ENCODE measurements at places on chromosomes 5 and 9.
A peak's percentile ranks its signal among the peaks of the same experiment; 100 is the strongest.

- DNase-seq: no peak
These were observed 163.7 kb upstream of the KIF2A start for GRCh38 chr5:62142351-62142750.

GRCh38 chr5:124402144-124402581, 344.3 kb downstream of the ZNF608 start:
- DNase-seq: no peak

- no peak for DNase-seq
These were observed 73.6 kb downstream of the TLR4 start for GRCh38 chr9:117777823-117778222.

DNA sequence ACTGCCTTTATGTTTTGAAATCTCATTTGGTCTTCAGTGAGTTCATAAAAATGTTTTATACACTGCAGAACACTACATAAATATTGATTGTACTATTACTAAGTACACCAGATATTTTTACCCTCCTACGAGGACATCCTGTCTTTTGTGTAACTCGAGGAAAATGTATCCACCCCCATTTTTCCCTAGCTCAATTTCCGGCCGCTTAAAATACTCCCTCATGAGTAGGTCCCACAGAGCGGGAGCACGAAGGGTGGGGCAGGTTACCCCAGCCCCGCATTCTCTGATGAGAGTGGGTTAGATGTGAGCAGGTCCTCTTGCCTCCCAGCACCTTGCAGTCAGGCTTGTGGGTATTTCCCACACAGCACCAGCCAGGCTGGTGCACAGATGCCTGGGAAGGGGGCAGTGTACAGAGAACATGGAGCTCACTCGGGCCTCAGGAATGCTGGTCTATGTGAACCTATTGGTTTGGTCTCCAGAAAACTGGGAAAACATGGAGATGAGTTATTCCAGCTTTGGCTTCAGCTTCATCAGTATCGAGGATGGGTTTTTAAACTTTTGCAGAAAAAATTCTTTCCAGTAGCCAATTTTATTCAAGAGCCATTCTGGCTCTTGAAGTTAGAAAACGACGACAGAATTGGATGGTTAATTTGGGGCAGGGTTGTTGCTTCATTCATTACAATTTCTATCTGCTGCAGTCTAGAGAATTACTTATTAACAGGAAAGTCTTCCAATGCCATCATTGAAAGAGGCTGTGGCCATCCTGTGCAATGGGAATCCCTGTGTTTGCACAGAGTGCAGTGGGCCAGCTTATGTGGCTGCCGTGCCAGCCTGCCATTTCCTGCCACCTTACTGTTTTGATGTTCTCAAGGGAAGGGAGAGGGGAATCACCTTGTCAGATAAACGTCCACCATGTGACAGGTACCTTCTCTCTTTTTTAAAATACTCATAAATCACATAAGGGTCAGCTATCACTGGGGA, 73.2 kb downstream of the WDR41 start:
- no peak for DNase-seq

- no peak for DNase-seq
These were observed 882 bp downstream of the CERCAM start for GRCh38 chr9:128421482-128421996.

- DNase-seq: no peak
These were observed 6.6 kb upstream of the WWC1 start for GRCh38 chr5:168284809-168285208.

DNA sequence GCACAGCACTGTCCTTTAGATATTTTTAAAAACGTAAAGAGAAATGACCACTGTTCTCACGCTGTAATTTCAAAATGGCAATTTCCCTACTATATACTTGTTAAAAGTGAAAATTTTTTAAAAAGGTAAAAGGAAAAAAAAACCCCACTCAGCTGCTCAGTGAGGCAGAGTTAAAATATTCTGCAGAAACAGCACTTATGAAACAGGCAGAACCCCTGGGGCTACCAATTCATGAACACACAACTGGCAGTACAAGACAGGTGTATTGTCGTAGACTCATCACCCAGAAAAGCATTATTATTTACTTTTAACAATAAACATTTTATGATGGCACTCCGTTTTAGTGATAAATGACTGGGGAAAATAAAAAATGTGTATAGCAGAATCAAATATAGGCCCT, 1.5 kb upstream of the RASGRF2 start:
- no peak for DNase-seq

- DNase-seq: no peak
These were observed 681 bp upstream of the LHFPL2 start for GRCh38 chr5:78649211-78649695.

DNA sequence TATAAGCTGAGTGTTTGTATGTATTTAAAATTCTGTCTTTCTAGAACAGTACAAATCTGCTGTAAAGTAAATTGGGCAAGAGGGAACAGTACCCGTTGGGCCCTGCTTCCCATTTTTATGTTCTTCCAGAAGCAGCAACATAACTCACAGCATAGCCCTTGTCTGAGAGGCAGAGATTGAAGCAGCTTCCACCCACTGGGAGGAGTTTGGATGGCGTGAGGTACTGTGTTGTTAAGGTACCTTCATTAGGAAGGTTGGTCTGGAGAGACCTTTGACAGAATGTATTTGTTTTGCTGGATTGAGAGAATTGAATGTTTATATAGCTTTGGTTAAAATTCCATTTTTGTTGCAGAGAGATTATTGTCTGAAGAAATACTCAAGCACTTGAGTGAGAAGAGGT, 24.8 kb downstream of the RAI14 start:
- no peak for DNase-seq

DNA sequence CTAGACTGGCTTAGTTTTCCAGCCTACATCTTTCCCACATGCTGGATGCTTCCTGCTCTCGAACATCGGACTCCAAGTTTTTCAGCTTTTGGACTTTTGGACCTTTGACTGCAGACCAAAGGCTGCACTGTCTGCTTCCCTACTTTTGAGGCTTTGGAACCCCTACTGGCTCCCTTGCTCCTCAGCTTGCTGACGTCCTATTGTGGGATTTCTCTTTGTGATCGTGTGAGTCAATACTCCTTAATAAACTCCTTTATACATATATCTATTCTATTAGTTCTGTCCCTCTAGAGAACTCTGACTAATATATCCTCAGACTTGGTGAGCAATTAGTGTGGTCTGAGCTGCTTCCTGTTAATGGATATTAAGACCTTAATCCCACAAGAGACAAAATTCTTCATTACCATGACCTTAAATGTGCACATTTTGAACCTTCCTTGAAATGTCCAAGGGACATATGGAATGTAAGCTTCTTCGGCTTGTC, 752.9 kb downstream of the CDH18 start:
- no peak for DNase-seq

DNA sequence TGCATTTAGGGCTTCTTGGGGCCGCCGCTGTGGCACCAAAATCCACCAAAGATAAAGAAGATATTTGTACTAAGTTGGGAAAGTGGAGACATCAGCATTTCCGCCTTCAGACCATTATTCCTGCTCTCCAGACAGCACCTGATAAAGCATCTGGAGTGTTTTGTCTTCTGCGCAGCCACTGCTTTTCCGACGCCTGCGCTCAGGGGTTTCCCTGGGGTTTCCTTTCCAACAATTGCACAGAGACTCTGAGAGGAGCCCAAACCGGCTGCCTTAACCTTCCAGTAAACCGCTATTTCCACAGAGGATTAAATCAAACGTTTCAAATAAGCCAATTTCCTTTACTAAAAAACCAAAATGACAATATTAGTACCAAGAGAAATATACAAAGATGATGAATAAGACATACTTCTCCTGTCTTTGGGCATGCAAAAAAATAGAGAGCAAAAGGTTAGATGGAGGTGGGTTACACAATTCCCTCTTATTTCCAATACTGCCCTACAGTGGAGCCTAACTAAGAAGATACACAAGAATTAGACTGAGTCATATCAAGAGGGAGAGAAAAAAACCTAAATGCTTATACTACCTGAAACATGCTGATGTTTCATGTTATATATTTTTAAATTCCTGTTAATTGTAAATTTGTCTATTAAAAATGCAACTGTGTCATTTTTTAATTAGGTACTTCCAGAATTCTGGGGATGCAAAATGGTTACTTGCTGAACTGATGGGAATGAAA, 98.4 kb downstream of the MAPKAP1 start:
- DNase-seq: no peak

DNA sequence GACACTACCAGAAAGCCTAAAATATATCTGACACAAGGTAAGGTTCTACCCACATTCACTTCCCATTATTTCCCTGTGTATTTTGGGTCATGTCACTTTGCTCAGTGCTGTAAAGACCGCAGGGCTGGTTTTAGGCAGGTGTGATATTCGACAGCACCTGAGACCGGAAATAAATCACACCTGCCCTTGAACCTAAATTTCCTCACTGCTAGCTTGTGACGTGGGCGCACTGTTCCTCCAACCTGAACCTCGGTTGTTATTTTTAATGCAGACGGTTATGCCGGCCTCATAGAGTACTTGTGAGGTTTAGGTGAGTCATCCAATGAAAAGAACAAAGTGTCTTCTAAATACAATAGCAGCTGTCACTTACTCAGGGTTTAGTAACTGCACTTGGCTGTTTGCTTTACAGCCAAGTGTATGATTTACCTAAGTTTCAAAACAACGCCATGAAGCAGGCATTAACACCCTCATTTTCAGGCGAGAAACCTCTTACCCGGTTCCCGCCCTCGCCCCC, 20.7 kb upstream of the ZNF782 start:
- no peak for DNase-seq

DNA sequence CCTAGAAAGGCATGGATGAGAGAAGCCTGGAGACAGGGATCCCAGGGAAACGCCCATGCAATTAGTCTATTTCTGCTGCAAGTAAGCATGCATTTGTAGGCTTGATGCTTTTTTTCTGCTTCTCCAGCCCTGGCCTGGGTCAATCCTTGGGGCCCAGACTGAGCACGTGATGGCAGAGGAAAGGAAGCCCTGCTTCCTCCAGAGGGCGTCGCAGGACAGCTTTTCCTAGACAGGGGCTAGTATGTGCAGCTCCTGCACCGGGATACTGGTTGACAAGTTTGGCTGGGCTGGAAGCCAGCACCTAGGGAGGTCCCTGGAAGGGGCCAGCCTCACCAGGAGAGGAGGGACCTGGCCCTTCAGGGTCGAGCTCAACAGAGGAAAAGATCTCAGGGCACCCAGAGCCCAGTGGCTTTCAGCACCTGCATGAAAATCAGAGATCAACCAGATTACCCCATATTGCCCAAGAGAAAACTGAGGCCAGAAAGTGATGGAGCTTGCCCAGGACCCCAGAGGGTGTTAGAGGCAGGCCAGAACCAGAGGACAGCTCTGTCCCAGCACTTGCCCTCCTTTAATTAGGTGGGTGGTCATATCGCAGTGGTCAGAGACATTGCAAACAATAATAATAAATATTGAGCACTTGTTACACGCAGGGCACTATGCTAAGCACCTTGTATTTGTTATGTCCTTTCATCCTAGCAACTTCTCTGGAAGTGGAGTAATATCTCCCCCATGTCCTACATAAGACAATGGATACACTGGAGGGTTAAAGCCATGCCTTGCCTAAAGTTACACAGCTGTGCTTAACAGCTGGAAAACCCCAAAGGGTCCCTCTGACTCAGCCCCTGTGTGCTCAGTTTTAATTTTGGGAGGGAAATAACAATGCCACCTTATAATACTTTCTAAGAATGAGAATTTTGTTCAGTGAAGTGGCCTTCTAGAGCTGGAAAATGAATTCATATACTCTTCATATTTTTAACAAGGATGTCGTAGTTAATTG, 67.1 kb downstream of the KLF4 start:
- DNase-seq: peak; percentile 77

DNA sequence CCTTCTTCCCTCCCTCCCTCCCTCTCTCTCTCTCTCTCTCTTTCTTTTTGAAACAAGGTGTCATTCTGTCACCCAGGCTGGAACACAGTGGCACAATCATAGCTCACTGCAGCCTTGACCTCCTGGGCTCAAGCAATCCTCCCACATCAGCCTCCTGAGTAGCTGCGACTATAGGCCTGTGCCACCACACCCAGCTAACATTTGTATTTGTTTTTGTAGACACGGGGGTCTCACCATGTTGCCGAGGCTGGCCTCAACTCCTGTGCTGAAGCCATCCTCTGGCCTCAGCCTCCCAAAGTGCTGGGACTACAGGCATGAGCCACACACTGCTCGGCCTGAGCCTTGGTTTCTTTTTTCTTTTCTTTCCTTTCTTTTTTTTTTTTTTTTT, 45.8 kb downstream of the PLPP7 start:
- no peak for DNase-seq

DNA sequence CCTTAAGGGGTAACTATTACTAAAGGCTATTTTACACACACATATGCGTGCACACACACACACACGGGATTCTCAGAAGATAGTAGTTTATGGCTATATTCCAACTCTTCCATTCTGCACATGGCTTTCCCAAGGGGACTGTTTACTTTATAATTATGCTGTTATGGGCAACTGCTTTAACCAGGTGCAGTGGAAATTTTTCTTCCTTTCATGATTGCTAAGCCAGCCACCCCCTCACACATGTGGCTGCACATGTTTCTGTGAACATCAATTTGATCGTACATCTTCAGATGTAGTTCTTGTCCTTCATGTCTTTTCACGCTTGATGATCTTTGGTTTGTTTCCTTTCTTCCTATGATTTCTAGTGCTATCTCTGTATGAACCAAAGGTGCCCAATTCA, 37.0 kb downstream of the MRPS30 start:
- DNase-seq: no peak

GRCh38 chr5:141963701-141964100, 5.2 kb upstream of the RNF14 start:
- DNase-seq: no peak

DNA sequence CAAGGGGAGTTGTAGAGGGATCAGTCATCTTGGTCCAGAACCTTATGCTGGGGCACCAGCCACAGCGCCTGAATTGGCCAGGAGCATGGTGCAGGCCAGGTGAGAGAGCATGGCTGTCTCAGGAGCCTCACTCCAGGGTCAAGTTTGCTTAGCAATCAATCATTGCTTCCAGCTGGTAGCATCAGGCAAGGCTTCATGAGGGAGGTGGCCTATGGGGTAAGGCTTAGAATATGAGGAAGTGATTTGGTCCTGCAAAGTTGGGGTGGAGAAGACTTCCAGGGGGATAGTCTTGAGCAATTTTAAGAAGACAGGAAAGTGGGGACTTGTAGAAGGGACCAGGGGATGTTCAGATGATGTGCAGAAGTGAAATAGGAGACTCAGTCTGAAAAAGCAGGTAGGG, 53.9 kb upstream of the PITX1 start:
- no peak for DNase-seq

- DNase-seq: no peak
These were observed 31.0 kb downstream of the SNX18 start for GRCh38 chr5:54548565-54548964.

- no peak for DNase-seq
These were observed 41.6 kb downstream of the SPIN1 start for GRCh38 chr9:88429595-88430430.
